ENCODE measurements at places on chromosomes 2 and 18.

GRCh38 chr2:159961037-159961436 lies 101.4 kb downstream of the PLA2R1 start:
- no peak for DNase-seq

GRCh38 chr2:201628545-201628944 lies 14.8 kb downstream of the TMEM237 start:
- DNase-seq, result no peak

GRCh38 chr2:99715956-99716355 lies 226.1 kb upstream of the REV1 start:
- DNase-seq, result no peak

- no peak for DNase-seq
Measured at GRCh38 chr2:40606862-40607261, 155.0 kb upstream of the SLC8A1 start.

- no peak for DNase-seq
Measured at GRCh38 chr2:26477911-26478253, at the start of gene OTOF. TSS of gene OTOF (minus strand) at chr2:26478124.

DNA sequence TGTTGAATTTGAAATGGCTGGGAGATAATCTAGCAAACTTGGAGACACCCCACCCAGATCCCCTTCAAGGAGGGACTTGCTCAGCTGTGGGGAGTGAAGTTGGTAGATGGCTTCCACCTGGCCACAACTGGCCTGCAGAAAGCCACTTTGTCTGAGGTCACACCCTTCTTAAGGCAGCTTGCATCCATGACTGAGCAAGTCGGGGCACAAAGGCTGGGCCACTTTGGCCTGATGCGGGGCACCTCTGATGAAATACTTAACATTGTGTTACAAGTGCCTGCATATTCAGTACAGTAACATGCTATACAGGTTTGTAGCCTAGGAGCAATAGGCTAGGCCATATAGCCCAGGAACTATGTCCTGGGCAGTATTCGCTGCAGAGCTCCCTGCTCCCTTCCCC lies 13.4 kb upstream of the RPL37A start:
- DNase-seq, result no peak

DNA sequence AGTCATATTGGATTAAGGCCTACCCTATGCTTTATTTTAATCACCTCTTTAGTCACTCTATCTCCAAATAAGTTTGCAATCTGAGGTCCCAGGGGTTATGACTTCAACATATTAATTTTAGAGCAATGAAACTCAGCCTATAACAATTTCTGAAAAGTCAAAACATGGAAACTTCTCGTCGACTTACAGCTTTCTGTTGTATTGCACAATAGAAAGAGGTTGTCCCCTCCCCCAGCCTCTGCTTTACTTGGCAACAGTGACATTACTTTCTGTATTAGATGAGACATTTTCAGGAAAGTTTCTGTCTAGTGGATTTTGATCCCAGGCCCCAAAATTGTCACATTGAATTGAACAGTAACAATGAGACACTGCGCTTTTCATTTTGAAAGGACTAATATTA lies 326.4 kb downstream of the THSD7B start:
- no peak for DNase-seq

DNA sequence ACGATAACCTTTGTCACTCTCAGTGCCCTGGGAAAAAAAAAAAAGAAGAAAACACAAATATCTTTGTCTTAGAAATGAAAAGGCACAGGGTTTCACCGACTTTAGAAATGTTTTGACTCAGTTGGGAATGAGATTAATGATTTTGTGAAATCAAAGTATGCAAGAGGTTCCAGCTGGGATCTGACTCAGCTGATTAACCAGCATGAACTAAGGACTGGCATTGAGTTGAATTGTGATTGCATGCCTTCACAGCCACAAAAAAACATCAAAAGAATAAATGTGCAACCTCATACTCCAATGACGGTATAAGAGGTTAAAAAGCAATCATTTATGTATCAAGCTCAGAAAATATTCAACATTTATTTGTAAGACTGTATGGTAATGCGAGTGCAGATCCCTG lies 566.6 kb upstream of the DSEL start:
- no peak for DNase-seq

DNA sequence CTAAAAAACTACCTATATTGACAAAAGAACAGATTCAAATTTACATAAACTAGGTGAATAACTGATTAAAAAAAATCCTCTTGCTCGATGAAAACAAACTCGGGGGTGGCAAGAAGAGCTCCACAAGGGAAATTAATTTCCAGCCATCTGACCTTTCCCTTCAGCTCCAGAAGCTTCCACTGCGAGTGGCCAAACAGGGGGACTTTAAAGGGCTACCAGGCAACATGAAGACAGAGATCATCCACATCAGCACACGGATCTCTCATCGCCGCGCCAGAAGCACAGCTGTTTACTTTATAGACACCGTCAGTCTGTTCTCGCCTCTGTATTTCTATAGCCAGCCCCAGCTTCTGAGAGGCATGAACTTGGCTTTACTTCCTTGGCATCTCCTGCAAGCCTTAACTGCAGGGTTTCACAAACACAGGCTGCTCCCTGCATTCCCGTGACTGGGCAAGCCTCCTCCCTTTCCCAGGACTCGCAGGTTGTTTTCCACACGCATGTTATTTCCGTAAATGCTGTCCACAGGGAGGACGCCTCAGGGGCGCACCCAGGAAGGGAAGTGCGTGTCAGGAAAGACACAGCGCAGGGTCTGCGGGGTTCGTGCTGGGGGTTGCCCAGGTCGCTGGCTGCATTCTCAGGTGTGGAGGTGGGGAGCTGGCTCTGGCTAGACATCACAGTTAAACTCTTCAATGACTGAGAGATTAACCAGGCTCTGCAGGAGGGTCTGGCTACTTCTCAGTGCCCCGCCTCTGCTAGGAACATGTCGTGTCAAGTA lies 85.0 kb downstream of the USP40 start:
- no peak for DNase-seq

- no peak for DNase-seq
Measured at GRCh38 chr18:55317864-55318263, 270.1 kb downstream of the TCF4 start.

DNA sequence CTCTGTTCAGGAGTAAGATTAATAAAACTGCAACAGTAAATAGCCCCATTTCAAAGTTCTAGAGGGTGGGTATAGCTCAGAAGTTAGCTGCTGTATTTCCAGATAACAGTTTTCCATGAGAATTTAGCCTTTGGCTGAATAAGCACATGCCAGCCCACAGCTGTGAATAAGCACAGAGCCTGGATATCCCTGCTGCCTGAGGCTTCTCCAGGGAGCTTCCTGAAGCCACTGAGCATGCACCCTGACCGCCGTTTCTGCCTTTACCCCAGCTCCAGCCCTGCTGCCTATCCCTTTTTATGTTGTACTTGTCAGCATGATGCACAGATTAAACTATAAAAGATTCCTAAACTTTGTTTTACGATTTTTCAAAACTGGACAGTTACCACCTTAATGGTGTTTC lies 85.3 kb downstream of the FEZ2 start:
- DNase-seq, result no peak

DNA sequence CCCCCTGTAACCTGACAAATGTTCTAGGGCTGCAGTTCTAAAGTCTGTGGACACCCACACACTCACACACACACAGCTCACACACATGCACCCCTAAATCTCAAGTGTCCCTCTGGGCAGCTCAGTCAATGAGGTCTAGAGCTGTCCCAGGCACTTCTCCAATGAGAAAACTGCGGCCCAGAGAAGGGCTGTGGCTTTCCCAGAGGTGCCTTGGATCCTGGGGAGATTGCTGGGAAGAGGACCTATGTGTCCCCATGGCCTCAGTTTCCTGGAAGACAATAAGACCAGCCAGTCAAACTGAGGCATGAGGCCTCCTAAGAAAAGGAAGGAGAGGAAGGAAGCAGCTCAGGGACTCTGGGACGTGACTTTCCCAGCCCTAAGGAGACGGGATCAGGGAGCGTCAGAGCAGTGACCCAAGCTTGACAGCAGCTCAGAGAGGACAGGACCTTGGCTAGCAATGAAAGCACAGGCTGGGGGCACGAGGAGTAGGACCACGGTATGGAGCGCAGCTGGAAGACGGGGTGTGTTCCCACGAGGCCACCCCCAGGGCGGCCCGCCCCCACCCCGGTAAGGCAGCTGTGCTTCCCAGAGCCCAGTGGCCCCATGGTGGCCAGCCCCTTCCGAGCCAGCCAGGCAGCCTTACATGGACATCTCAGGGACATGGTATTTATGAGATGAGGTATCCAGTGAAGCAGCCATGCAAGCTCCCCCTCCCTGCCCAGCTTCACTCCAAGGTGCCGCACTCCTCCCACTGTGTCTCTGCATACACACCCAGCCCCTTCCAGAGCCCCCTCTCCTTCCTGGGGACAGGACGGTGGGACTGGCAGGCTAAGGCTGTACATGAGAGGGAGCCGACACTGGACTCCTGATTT lies 46.0 kb downstream of the TNS1 start:
- no peak for DNase-seq

- DNase-seq, result no peak
Measured at GRCh38 chr2:36168115-36168514, 187.5 kb upstream of the CRIM1 start.

- no peak for DNase-seq
Measured at GRCh38 chr18:58882044-58882443, 17.4 kb downstream of the ZNF532 start.

DNA sequence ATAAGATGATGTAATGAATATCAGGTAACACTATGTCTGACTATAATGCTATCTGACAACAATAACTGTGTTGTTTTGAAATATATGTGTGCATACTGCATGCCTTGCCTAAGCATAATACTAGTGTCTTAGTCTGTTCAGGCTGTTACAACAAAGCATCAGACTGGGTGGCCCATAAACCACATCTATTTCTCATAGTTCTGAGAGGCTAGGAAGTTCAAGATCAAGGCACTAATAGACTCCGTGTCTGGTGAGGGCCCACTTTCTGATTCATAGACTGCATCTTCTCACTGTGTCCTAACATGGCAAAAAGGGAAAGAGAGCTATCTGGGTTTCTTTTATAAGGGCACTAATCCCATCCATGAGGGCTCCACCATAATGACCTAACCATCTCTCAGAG lies 80.1 kb downstream of the SUCLG1 start:
- DNase-seq, result no peak

- peak; percentile 61 for DNase-seq
Measured at GRCh38 chr2:25567406-25567805, 106.0 kb downstream of the DTNB start.

- DNase-seq, result no peak
Measured at GRCh38 chr2:64941801-64942200, 47.4 kb upstream of the SLC1A4 start.

- DNase-seq, result no peak
Measured at GRCh38 chr2:27737676-27738348, 33.7 kb upstream of the MRPL33 start.

DNA sequence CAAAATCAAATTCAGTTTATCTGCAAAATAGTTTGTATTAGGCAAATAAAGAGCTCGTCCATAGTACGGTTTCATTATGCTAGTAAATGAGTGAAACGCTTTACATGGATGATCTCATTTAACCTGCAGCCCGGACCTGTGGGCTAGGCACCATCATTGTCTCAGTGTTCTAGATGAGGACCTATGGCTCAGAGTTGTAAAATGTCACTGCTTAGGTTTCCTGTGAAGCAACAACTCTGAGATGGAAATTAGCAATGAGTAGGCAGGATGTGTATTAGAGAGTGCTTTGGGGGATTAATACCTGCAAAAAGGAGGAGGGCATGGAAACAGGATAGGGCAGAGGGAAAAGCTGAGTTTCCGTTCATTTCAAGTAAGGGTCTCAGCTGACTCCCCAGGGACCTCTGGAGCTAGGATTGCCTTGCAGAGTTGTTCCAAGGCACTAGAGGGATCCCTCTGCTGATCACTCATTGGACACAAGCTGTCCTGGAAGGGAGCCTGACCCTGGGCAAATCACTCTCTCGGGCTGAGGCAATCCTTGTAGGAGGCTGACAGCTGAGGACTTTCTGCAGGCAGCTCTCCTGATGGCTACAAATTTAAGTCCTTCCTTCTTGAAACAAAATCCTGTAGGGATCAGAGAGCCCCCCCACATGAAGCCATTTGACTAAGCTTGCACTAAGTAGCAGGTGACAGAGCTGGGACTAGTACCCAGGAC lies 58.8 kb upstream of the SIX2 start:
- no peak for DNase-seq

DNA sequence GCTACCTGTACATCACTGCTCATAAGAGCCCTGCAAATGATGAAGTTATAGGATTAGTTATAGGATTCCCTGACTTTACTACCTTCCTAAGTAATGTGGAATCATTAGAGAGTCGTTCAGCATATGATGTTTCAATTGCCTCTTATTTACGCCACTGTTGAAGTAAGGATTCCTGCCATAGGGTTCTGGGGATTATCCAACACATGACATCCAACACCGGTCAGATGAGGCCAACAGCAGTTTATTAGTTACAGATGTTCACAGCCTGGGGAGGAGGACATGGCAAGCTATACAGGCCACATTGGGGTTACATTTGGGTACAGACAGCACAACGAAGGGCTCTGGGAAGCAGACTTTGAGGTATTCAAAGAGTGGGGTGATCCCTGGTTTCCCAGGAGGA lies 134.1 kb upstream of the MC4R start:
- DNase-seq, result no peak

- DNase-seq, result no peak
Measured at GRCh38 chr2:11292464-11293255, 51.8 kb downstream of the ROCK2 start.

DNA sequence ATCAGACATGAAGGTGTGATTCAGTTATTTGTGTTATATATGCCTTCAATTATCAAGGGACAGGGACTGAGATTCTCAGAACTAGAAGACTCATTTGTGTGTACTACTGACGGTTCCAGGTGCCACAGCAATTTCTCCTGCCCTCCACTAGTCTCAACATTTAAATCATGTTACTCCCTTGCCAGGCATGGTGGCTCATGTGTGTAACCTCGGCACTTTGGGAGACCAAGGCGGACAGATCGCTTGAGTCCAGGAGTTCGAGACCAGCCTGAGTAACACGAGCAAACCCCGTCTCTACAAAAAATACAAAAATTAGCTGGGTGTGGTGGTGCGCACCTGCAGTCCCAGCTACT lies 1.1 kb downstream of the CNDP2 start:
- DNase-seq, result no peak

DNA sequence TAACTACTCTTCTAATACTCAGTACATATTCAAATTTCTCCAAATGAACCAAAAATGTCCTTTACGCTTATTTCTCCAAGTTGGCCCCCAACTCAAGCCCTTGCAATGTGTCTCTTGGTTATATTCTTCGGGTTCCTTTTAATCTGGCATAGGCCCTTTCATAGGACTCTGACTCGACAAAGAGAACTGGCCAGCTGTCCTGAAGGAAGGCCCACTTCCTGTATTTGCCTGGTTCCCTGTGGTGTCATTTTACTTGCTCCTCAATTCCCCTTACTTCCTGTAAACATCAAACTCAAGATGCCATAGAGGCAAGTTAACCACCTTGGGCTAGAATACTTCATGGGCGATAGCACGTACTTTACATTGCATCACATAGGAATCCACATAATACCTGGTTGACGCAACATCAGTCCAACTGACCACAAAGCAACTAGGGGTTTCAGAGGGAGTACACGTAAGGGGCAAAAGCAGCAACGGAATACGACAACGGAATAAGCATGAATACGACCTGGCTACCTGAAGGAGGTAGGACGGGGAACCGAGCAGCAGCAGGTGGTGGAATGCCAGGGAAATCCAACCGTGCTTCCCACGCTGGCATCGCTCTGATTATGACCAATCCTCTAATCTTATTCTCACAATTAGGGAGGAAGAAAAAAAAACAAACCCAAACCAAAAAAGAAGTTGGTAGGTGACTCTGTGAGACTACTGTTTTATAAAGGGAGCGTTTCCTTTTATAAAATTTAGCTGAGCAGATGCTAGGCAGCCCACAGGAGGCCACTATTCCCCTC lies 823 bp upstream of the GORASP2 start:
- no peak for DNase-seq

Data from midbrain (tissue), 1 donor.